ENCODE measurements at places on chromosomes 5 and 9.

- DNase-seq: no peak
Observed at GRCh38 chr5:123875561-123876275, 363.7 kb downstream of the CSNK1G3 start.

- no peak for DNase-seq
Observed at GRCh38 chr9:129900263-129901027, 65.2 kb downstream of the USP20 start.

DNA sequence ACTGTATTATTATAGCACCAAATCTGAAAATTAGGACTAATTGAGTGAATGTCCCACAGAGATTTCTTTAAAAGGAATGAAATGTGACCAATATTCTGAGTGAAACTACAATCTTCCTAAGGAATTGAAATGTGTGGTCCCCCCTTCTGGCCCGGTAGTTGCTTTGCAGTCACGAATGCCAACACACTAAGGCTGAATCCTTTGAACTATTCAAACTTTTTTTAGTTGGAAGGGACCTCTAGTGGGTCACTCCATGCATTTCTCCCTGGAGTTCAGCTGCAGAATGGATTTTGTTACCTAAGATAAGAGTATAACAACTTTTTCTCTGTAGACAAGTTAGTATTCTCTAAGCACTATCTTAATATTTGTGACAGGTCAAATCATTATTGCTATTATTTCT, 2.8 kb downstream of the CDH6 start:
- DNase-seq: peak; percentile 64

DNA sequence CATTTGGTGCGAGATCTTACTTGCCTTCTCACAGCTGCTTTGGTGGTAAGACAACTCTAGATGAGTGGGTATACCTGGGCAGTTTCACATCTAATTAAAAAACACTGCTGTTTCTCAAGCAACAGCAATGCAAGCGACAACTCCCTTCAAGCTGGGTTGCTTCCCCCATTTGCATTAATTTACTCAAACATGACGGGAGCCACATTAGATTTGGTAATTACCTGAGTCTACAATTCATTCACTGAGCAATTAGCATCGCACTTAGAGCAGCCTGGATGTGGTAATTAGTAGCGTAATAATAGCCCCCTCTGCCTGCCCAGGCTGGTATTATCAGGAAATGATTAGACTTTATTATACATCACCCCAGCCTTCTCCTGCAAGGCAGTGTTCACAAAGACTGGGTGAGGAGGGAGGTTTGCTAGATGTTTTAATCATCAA, 73.4 kb downstream of the FBXO38 start:
- DNase-seq: no peak

- no peak for DNase-seq
Observed at GRCh38 chr9:21027295-21027694, 4.1 kb downstream of the HACD4 start.

- peak; percentile 4 for DNase-seq
Observed at GRCh38 chr5:68505917-68506860, 290.6 kb downstream of the PIK3R1 start.

DNA sequence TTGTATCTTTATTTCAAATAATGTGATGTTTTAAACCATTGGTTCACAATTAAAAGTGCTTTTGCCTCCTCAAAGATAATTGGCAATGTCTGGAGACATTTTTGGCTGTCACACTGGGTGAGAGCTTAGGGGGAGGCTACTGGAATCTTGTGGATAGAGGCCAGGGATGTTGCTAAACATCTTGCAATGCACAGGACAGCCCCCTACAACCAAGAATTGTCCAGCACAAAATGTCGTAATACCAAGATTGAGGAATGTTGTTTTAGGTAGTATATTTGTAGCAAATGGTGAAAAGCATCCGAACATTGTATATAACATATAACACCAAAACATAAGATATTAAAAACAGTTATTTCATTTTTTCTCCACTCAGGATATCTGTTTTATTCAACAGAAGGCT, 99.8 kb downstream of the SLC44A1 start:
- DNase-seq: no peak

- DNase-seq: no peak
Observed at GRCh38 chr9:121598167-121598964, 53.1 kb upstream of the DAB2IP start.

GRCh38 chr5:74865804-74866595, at the start of gene FAM169A:
TSS of gene FAM169A (minus strand) at chr5:74866387. CDS start at chr5:74841676, 24,711 bp downstream.
- peak; percentile 64 for DNase-seq

GRCh38 chr5:96331210-96331609, 101.8 kb downstream of the PCSK1 start:
- peak; percentile 45 for DNase-seq

- no peak for DNase-seq
Observed at GRCh38 chr5:72183101-72183520, 75.8 kb downstream of the MAP1B start.

GRCh38 chr9:1117439-1117838, 67.3 kb downstream of the DMRT2 start:
- no peak for DNase-seq

- DNase-seq: no peak
Observed at GRCh38 chr5:116444373-116445295, 130.0 kb downstream of the SEMA6A start.

DNA sequence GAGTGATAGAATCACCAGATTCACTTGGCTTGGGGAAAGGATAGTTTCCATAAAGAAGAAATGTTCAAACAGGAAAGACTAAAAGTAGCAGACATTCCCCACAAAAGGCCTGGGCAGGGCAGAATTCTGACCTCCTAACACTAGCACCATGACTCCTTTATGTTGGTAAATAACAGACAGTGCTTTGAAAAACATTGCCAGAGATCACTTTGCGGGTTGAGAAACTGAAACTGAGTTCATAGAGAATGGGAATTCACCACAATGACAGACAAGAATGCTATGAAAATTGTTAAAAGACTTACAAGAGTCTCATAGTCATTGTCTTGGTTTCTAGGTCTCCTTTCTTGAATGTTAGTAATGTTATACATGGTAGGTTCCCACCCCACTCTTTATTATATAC, 172.5 kb upstream of the GLRA1 start:
- no peak for DNase-seq

DNA sequence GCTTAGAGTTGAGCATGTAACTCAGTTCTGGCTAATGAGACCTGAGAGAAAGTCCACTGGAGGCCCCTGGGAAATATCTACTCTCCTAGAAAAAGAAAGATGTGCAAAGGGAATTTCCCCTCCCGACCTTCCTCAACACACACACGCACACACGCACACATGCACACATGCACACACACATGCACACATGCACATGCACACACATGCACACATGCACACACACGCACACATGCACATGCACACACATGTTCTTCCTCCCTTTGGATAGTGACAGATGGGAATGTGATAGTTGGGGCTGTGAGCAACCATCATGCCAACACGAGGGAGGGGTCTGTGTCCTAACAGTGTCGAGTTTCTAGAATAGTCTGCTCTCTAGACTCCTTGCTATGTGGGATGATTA, 148.2 kb upstream of the EGFLAM start:
- DNase-seq: no peak

DNA sequence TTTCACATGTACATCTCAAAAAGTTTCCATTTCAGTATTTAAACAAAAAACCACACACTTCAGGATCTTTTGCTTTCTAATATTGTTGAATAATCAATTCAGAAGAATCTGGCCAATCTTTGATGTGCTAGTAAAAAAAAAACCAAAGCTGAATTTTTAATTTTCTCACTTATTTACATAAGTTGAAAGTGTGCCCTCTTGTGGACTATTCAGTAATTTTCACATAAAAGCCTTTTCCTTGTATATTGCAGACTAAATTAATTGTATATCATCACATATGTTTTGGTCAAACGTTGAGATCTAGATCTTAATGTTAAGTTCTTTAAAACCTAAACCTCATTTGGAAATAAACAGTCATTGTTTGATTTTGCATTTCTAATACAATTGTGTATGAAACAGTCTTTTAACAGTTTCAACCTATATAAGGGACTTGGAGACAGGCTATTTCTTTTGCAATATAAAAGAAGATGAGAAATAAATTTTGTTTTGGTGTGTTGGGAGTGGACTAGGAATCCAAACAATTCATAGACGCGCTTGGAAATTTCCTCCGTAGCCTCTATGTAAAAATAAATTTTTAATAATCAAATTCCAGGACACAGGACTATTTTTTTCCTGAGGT, 68.1 kb downstream of the NIPBL start:
- no peak for DNase-seq

- DNase-seq: peak; percentile 89
Observed at GRCh38 chr9:35518981-35519679, 29.2 kb downstream of the RUSC2 start.

GRCh38 chr5:78504704-78505677, 143.6 kb downstream of the LHFPL2 start:
- DNase-seq: peak; percentile 96

Data from MG63 (cell line).